Ovary (tissue), 10 donors: ENCODE measurements at places on chromosomes 3 and 15. TPM values are rescaled to one million over a fixed set of nuclear protein-coding genes. Genes with fewer than 3 reads are reported as not detected.

The SKIC8 gene
- 51.3 TPM for polyA plus RNA-seq

The FYTTD1 gene
- polyA plus RNA-seq, result 16.8 TPM

The PRSS50 gene
- polyA plus RNA-seq, result not detected

The MUC20 gene
- polyA plus RNA-seq, result 5.3 TPM

The CCDC39 gene
- 0.72 TPM for polyA plus RNA-seq

The GOLGA8G gene
- not detected for polyA plus RNA-seq

The PPP4R2 gene
- polyA plus RNA-seq, result 19.2 TPM

The TEX55 gene
- polyA plus RNA-seq, result not detected

The SLC24A5 gene
- not detected for polyA plus RNA-seq

DNA sequence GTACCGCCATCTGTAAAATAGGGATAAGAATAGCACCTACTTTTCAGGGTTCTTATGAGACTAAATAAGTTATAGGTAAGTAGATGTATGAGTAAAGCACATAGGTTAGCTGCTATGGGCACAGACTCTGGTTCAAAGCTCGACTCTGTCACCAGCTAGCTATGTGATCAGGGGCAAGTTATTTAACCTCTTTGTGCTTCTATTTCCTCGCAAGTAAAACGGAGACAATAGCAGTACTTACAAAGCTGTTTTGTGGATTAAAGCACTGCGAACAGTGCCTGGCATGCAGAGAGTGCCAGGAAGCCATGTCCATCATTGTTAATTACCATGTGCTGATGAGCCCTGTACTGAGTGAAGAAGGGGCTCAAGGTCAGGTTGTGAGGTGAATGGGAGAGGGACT is 1.9 kb downstream of the LAMP3 start:
- DNase-seq, result no peak

- DNase-seq, result no peak
Measured at GRCh38 chr3:162892921-162893793, 1396.5 kb downstream of the OTOL1 start.

DNA sequence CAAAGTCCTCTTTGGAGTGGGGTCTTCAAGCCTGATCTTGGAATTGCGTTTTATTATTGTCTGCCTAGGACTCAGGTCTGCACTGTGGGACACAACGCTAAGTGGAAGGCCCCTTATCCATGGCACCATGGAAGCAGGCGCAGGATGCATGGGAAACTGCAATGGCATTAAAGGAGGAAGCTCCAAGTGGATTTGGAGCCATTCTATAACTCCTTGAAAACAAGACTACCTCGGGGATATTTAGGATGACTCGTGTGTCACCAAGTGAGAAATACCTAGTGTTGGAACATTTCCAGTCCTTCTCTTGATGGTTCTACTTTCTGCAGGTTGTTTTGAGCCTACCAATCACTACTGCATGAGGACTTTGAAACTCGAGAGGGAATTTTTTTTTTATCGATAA is 126.6 kb upstream of the ZBED2 start:
- DNase-seq, result no peak

- DNase-seq, result no peak
Measured at GRCh38 chr15:78208341-78208844, 26.0 kb downstream of the ACSBG1 start.

- no peak for DNase-seq
Measured at GRCh38 chr3:194482196-194482593, 4.6 kb downstream of the ATP13A3 start.

DNA sequence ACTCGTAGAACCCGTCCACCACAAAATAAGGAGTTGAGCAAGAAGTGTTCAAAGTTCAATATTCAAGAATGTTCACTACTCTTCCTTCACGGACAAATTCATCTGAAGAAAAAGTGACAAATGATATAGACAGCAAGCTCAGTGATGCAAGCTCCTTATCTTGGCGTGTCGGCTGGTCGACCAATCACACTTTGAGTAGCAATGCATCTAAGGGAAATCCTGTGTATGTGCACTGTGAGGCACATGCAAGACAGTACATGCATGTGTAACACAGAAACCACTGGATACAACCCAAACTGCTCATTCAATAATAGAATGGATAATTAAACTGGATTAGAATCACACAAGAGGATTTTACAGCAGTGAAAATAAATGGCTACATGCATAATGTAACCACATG is 64.4 kb upstream of the CSPG5 start:
- DNase-seq, result no peak

GRCh38 chr3:53813229-53813628 is 33.0 kb downstream of the CHDH start:
- no peak for DNase-seq

- DNase-seq, result no peak
Measured at GRCh38 chr3:112407214-112407887, 74.4 kb downstream of the CD200 start.

GRCh38 chr3:171099911-171100310 is 73.4 kb upstream of the SLC2A2 start:
- DNase-seq, result no peak

DNA sequence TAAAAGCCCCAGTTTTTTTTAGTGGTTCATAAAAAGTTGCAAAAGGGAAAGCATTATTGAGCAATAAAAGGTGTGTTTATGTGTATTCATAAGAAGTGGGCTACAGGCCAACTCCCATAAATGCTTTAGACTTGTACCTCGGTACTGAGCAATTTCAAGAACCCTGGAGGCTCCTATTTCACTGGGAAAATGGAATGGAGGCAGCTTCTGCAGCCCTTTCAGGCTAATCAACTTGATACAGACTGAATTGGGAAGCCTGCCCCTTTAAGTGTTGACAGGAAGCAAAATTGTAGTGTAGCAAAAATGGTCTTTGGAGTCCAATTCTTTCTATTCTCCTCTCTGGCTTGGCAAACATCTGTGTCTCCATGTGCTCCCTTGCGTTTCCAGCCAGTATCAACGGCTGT is 118.8 kb downstream of the ECT2 start:
- DNase-seq, result no peak

DNA sequence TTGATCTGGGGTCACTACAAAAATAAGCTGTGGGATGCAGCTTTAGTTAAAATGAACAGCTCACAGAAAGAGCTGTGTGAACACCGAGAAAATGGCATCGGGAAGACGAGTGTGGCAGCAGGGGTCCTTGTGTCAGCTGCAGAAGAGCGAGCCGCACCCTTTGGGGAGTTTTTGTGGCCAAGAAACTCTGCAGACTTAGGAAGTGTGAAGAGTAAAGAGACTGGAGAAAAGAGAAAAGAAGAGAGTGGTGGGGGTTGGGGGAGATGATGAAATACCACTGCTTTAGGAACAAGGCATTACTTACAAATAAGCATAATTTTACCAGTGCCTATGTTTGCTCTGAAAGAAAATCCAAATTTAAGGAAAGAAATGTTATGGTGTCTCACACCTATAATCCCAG is 147.8 kb downstream of the LRRC28 start:
- no peak for DNase-seq

- DNase-seq, result no peak
Measured at GRCh38 chr3:110391640-110392395, 679.8 kb upstream of the NECTIN3 start.

DNA sequence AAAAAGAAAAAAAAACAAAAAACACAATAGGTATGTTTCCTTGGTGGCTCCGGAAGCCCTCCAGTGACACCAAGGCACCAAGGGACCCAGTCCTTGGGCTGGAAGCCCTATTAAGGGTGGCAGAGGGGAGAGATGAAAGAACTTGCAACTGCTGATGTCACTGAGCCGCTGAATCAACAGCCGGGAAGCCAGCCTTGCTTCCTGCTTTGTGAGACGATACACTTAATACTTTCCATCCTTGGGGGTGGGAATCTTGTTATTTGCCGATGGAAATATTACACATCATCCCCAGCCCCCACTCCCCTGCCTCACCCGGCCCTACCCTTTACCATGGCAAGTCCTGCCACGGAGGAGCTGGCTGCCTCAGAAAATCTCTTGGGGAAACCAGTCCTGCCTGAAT is 5.6 kb upstream of the ISLR2 start:
- DNase-seq, result no peak

DNA sequence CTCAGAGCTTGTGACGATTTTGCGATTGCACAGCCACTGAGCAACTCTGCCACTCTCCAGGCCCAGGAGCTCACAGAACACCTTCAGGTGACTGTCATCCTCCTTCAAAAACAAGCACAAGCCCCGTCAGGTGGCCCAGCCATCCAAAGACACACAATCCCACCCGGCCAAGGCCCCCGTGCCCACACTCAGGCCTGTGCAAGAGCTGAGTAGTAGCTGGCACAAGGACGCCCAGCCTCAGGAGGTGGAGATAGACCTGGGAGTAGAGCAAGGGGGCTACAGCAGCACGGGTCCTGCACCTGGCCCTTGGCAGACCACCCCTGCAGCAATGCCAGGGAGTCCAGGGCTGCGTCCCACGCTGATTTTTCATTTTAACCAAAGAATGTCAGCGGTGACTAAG is 34.6 kb downstream of the MYO5C start:
- DNase-seq, result no peak

- DNase-seq, result no peak
Measured at GRCh38 chr3:160005004-160005403, 16.4 kb downstream of the IL12A start.

DNA sequence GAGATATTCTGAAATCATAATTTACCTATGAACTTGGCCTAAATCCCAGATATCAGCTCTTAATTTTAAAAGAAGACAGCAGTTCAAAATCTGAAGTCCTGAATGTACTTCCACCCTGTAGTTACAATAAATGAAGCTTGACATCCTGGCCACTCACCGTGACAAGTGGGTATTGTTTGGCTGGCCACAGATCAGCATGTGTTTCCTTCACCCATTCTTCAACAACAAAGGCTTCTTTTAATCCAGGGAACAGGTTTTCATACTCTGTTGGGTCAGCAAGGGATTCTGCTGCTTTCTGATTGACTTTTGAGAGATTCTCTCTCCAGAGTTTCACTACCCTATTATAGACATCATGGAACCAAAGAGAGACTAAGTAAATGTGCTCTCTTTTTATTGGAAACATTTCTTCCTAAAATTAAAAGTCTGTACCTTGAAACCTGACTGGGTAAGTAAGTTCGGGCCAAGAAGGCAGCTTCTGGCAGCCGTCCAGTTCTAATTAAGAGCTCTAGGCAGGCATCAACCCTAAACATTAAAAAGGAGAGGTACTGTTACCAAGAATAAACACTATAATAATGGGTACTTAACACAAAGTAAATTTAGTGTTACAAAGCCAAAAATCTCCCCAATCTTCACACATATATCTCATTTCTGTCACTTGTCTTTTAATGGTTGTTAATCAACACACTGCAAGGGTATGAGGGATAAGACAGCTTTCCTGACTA is 15.2 kb downstream of the MRPS22 start:
- no peak for DNase-seq

GRCh38 chr3:42663581-42664437 is 10.3 kb downstream of the ZBTB47 start:
- DNase-seq, result no peak

DNA sequence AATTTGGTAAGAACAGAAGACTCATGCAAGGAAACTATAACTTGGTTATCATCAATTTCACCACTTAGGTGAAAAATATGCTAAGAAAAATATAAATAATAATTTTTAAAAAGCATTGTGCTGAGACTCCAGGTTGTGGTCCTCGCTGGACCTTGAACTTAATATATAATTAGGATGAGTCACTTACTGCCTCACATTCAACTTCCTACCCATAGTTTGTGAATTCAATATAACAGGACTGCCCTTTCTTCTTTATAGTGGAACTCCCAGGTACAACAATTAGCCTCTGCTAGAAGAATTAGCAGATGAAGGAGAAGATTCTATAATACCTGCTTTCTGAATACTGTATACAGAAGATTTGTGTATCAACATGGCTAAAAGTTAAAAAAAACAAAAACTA is 149.1 kb upstream of the SPRED1 start:
- no peak for DNase-seq

GRCh38 chr3:168424059-168424734 is 328.5 kb upstream of the GOLIM4 start:
- DNase-seq, result no peak

DNA sequence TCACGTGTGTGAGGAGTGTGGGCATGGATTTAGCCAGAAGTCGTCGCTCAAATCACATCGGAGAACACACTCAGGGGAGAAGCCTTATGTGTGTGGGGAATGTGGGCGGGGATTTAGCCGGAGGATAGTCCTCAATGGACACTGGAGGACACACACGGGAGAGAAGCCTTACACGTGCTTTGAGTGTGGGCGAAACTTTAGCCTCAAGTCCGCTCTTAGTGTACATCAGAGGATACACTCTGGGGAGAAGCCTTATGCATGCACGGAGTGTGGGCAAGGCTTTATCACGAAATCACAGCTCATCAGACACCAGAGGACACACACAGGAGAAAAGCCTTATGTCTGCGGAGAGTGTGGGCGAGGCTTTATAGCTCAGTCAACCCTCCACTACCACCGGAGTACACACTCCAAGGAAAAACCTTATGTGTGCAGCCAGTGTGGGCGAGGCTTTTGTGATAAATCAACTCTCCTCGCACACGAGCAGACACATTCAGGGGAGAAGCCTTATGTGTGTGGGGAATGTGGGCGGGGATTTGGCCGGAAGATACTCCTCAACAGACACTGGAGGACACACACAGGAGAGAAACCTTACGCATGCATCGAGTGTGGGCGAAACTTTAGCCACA is 28.1 kb downstream of the ZNF589 start:
- no peak for DNase-seq

- no peak for DNase-seq
Measured at GRCh38 chr3:100429187-100429716, 27.9 kb downstream of the LNP1 start.
